Left renal cortex interstitium (tissue), 4 donors: ENCODE measurements at places on chromosomes 16 and 17.

GRCh38 chr16:55842369-55843104, 9.6 kb upstream of the CES1 start:
- peak; percentile 37 for DNase-seq

DNA sequence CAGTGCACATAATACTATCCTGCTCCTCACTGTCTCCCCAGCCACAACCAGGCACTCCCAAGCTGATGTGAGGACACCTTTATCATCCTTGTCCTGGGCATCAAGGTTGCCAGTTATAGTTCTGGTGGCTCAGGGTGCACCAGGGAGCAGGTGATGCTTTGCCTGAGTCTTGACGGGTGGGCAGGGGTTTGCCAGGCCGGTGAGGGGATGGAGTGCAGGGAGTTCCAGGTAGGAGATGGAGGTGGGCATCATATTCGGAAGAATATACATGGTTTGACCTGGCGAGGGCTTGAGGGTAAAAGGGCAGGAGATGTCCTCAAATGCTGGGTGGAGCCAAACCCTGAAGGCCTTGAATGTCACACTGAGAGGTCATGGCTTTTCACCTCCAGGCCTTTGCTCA, 115.8 kb upstream of the CRHR1 start:
- no peak for DNase-seq

GRCh38 chr17:9513266-9513665, 62.4 kb downstream of the STX8 start:
- DNase-seq: no peak

- no peak for DNase-seq
Measured at GRCh38 chr17:78472035-78472905, 93.8 kb downstream of the PGS1 start.

GRCh38 chr16:29011112-29011511, 26.3 kb downstream of the LAT start:
- DNase-seq: no peak

GRCh38 chr17:77146882-77147281, 6.1 kb downstream of the SEC14L1 start:
- DNase-seq: no peak

GRCh38 chr16:30533146-30533522, 1.5 kb downstream of the ZNF747 start:
- no peak for DNase-seq

GRCh38 chr17:75271955-75272847, 1.2 kb upstream of the MIF4GD start:
- DNase-seq: no peak

- no peak for DNase-seq
Measured at GRCh38 chr17:7208027-7208571, 11.5 kb downstream of the DLG4 start.

GRCh38 chr16:88076211-88076931, 125.1 kb downstream of the BANP start:
- DNase-seq: no peak
